ENCODE measurements at places on chromosomes 7 and 10.
A peak's percentile ranks its signal among the peaks of the same experiment; 100 is the strongest.

DNA sequence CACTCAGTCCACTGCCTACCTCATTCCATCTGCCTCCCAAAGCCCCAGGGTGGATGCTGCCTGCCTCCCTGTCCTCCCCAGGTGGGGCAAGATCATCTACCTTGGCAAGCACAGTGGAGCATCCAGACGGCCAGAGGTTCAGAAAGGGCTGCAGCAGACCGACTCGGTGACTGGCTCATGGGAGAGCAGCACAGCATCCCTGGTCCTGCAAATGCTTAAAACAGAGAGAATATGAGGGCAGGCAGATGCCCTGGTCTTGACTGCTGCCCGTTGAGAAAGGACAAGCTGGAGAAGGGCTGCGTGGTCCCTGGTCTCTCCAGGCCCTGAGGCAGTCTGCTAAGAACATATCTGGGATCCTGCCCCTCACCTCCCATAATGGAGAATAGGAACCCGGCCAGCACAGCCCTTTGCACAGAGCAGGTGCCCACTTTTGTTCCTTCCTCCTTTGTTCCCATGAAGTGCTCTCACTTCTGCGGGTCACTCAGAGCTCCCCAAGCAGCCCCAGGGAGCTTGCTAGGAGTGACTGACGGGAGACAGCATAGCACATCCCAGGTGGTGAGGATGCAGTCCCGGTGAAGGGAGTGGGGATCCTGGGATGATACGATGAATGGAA lies 1.4 kb downstream of the HPS1 start:
- DNase-seq = no peak

DNA sequence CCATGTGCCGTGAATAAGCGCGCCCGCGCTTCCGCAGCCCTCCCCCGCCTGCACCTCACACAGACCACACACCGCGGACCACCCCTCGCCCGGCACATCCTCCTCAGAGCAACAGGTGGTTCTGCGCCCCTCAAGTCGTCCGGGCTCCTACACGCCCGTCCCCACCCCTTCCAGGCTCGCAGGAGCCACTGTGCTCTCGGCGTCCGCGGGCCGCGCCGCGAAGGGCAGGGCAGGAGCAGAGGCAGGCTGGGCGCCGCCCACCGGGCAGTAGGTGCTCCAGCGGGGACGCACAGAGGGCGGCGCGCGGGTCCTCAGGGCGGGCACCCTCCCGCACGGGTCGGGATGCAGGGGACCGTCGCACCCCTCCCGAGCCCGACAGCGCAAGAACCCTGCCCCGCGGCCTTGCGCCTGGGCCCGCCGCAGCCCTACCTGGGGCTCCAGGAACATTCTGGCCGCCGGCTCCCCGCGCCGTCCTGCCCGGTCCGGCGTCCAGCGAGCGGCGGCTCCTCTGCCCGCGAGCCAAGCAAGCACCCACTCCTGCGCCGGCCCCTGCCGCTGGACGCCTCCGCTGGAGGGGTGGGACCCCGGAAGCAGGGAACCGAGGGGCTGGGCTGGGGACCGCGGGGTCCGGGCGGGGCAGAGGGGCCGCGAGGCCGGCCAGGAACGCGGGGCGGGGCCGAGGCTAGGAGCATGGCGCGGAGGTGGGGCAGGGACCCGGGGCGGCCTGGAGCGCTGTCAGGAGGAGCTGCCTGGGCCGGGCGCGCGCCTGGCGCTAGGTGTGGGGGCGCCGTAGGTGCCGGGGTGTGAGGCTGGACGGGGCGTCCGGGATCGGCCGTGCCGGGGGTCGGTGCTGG lies 37.4 kb downstream of the RASGEF1A start:
- peak; percentile 16 for DNase-seq

DNA sequence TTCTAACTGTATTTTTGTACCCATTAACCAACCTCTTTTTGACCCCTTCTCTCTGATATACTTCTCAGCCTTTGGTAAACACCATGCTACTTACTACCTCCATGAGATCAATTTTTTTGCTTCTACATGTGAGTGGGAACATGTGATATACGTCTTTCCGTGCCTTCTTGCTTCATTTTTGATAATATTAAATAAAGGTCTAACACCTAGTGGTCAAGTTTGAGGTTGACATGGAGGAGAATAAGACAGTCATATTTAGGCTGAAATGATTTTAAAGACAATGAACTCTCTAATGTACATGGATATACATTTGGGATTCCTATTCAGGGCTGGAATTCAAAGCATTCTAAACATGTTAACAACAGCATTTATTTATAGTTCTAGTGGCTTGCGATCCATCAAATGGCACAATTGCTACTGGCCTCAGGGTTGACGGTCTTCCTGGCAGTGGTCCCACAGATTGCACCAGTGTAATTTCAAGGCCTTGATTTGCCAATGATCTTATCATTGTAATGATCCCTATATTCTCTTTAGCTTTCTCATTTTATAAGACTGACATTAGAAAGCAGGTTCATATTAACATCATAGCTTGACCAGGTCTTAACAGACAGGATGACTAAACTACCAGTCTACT lies 315.9 kb upstream of the ETV1 start:
- no peak for DNase-seq

- no peak for DNase-seq
These were observed 219.7 kb downstream of the EBF3 start for GRCh38 chr10:129744134-129745111.

DNA sequence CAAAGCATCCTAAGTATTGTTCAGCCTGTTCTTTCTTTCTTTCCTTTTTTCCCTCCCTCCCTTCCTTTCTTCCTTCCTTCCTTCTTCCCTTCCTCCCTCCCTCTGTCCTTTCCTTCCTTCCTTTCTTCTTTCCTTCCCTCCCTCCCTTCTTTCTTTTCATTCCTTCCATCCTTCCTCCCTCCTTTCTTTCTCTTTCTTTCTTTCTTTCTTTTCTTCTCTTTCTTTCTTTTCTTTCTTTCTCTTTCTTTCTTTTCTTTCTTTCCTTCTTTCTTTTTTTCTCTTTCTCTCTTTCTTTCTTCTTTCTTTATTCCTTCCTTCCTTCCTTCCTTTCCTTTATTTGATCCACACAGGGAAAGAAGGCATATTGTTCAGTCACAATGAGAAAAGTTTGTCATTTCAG lies 21.2 kb downstream of the PNLIP start:
- DNase-seq = no peak

DNA sequence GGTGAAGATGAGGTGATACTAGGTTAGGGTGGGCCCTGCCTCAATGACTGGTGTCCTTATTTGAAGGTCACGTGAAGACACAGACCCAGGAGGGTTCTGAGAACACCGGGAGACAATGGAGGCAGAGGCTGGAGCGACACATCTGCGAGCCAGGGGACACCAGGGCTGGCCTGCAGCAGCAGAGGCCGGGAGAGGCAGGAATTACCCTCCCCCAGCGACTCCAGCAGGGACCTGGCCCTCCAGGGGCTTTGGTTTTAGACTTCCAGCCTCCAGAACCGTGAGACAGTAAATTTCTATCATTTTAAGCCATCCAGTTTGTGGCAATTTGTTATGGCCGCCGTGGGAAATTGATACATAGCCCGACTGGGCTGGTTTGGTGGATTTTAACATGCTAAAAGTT lies 152.2 kb downstream of the DNAJB6 start:
- DNase-seq = no peak

GRCh38 chr7:164882-165660 lies 27.3 kb upstream of the FAM20C start:
- DNase-seq = no peak

DNA sequence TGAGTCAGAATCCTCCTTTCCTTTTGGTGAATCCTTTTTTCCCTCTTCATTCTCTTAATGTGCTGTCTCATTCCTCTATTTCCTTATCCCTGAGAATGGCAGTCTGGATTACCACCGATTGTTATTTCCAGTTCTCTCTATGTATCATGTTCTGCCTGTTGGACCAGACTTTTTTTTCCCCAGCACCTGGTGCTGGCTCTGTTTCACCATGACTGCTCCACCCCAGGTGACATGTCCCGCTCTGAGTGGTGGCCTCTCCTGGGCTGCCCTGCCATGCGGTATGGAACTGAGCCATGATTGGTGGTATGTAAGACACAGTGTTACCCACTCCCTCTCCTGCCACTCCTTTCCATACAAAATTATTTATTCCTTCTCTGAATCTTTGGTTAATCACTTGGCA lies 399.9 kb downstream of the GATA3 start:
- no peak for DNase-seq

- DNase-seq = no peak
These were observed 93.3 kb downstream of the ZNF777 start for GRCh38 chr7:149367418-149368180.

DNA sequence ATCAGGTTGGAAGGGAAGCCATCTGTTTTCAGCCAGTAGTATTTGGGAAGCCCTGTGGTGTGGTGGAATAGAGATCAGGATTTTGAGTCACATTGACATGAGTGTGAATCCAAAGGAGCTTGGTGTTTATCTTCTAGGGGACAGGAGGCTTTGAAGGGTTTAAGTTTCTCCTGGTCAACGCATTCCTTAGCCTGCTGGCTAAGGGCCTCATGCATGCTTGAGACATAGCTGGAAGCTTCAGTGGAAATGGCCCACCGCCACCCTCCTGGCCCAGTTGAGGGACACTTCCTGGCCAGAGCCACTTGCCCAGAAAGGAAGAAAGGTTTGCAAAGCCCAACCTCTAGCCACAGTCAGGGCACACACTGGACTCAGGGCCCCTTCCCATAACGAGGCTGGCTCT lies 70.9 kb downstream of the CDK1 start:
- no peak for DNase-seq

DNA sequence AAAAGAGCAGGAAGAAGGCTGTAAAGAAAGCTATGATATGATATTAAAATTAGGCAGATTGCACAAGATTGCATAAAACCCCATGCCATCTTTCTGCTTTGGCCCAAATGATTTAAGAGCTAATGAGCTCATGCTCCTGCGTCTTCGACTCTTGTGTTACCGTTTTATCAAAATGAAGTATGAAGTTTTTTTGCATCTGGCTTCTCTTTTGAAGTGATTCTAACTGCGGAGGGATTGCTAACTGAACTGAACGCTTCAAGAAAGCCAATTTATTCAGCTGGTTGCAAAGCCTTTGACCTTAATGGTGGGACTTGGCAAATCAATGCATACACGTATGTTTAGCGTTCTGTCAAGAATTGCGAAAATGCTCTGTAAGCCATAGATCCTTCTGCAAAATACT lies 282.9 kb downstream of the TWIST1 start:
- DNase-seq = no peak

- DNase-seq = no peak
These were observed 48.4 kb downstream of the ASB13 start for GRCh38 chr10:5618042-5618441.

DNA sequence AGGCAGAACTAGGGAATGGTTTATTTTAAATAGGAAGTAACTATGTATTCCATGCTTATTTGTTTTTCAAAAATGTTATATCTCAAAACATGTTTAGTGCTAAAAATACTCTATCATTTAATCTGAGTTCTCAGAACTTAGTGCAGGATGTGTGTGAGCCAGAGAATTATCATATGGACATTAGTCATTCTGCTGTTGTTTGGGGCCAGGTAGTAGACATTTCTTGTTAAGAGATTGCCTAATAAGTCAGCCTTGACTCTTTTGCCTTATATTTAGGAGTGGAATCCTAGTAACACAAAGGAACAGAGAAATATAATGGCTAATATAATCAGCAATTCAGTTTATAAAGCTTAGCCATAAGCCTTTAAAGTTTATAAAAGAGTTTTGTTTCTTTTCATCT lies 149.8 kb downstream of the CCSER2 start:
- DNase-seq = no peak

GRCh38 chr10:6301488-6302075 lies 98.8 kb downstream of the PFKFB3 start:
- DNase-seq = no peak

GRCh38 chr10:31404640-31405039 lies 85.6 kb downstream of the ZEB1 start:
- DNase-seq = no peak

- DNase-seq = no peak
These were observed 408.3 kb upstream of the ANKRD30A start for GRCh38 chr10:36717118-36717517.

DNA sequence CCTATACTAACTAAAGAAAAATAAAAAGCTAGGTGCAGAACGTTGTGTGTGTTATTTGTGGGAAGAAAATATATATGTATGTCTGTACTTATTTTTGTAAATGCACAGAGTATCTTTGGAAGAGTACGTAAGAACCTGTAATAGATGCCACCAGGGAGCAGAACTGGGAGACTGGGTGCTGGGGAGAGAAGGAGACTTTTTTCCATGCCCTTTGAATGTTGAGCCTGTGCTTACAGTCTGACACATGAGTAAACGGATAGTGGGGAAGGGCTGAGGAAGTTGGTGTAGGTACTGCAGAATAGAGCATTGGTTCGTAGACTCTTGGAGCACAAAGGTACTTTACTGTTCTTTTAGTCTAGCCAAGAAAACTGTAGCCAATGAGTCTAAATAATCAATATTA lies 1.3 kb upstream of the SCRN1 start:
- no peak for DNase-seq
